Neural crest cell (in vitro differentiated cells): ENCODE measurements at places on chromosomes 5 and 9.

DNA sequence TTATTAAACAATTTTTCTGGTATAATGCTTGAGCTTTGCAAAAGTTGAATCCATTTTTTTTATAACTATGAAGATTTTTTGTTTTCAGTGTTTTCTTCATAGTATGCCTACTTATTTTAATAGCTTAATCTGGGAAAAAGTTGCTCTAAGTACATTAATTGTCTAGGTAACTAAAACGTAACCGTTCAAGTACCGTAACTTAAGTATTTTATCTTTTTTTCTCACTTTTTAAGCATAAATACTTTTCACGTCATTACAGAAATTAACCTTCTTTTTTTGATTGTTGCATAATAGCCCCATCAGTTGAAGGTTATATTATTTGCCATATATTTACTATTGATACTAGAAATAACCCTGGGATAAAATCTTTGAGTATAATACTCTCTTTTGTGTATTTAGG lies 15.2 kb downstream of the TNPO1 start:
- no peak overlapping the region for H3K4me3 ChIP-seq
- H3K27me3 ChIP-seq: no peaks in the 10 kb centered on the region
- no peak overlapping the region for H3K27ac ChIP-seq
- no peaks in the 10 kb centered on the region for H3K36me3 ChIP-seq
- peaks cover 3% of the 10 kb centered on the region for H3K4me1 ChIP-seq

DNA sequence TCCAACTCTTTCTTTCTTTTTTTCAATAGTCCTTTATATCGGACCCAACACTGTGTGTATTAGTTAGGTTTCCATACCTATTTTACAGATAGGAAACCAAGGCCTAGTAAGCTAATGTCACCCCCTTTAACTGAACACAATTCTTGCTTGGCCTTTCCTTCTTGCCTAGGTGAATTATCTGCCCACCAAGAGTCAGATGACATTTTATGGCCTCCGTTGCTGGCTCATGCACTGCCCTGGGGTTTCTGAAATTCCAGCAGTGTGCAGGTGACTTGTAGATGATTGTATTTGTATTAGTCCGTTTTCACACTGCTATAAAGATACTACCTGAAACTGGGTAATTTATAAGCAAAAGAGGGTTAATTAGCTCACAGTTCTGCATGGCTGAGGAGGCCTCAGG lies 293.8 kb downstream of the GAS1 start:
- H3K27me3 ChIP-seq: no peaks in the 10 kb centered on the region
- no peaks in the 10 kb centered on the region for H3K36me3 ChIP-seq
- H3K4me1 ChIP-seq: no peaks in the 10 kb centered on the region
- no peak overlapping the region for H3K4me3 ChIP-seq
- H3K27ac ChIP-seq: no peak overlapping the region

DNA sequence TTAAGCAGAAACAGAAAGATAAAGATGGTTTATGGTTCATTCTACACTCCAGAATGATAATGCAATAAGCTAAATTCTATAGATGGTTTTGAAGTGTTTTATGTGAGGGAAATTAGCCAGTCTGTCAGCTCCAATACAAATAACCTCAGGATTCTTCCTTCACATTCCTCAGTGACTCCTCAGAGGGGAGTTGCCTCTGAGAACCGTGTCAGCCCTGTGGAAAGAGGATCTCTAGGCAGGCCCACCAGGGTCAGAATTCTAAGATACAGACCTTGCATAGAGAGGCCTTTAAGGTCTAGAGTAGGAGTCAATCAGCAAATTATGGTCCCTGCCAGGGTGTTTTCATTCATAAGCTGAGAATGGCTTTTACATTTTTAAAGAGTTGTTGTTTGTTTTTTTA lies 26.6 kb downstream of the RUSC2 start:
- no peak for DNase-seq
- H3K4me1 ChIP-seq: peaks cover 40% of the 10 kb centered on the region
- no peak overlapping the region for H3K4me3 ChIP-seq
- H3K27ac ChIP-seq: no peak overlapping the region
- no peaks in the 10 kb centered on the region for H3K36me3 ChIP-seq
- no peaks in the 10 kb centered on the region for H3K27me3 ChIP-seq

DNA sequence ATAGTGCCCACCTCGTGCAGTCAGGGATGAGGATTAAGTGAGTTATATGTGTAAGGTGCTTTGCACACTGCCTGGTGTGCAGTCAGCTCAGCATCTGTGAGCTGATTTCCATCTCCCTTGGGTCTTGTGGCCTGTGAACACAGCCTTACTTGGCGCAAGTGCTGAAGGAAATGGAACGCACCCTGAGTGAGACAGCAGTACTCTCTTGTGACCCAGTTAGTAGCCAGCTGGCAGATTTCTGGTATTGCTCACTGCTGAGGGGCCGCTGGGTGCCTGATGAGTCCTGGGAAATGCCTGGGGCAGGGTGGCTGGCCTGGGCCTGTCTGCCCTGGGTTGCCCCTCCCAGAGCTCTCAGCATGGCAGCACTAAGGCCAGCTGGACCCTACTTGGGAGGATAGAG lies 90.9 kb upstream of the BOD1 start:
- H3K27me3 ChIP-seq: peaks cover 47% of the 10 kb centered on the region
- H3K4me1 ChIP-seq: peaks cover 30% of the 10 kb centered on the region
- H3K36me3 ChIP-seq: no peaks in the 10 kb centered on the region

DNA sequence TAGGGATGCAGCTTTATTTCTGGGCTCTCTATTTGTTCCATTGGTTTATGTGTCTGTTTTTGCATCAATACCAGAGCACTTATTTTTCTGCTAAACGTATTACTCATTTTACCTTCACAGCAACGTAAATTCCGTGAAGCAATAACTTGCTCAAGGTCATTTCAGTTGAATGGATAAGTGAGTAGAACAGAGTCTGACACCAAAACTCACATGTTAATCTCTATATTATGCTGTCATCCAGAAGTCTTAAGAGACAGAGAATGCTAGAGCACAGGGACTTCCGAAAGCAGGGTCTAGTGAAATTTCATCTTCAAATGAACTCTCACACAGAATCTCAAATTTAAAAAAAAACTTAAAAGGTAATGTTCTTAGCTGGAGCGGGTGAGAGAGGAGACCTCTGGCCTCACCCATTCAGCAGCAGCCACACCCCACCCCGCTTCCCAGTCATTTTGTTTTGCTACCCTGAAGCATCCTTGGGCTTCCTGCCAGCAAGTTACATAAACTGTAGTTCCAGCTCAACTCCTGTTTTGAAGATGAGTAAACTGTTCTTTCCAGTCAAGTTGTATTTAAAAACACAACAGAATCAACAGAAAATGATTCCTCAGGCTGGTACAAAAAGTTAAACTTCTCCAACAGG lies 69.3 kb downstream of the TRIM36 start:
- no peak overlapping the region for H3K27ac ChIP-seq
- H3K4me1 ChIP-seq: peaks cover 4% of the 10 kb centered on the region
- no peaks in the 10 kb centered on the region for H3K27me3 ChIP-seq
- H3K4me3 ChIP-seq: no peak overlapping the region
